ENCODE measurements at places on chromosomes 7 and 10. TPM values are rescaled to one million over a fixed set of nuclear protein-coding genes. Genes with fewer than 3 reads are reported as not detected.

GRCh38 chr7:25646726-25647413 is 418.6 kb upstream of the NPVF start:
- DNase-seq: no peak

- DNase-seq: no peak
Observed at GRCh38 chr7:142954680-142955268, 7.4 kb downstream of the KEL start.

GRCh38 chr7:46927131-46927810 is 654.6 kb downstream of the TNS3 start:
- DNase-seq: no peak

The EXOC4 gene
- total RNA-seq: 286 TPM

The SFRP4 gene
- total RNA-seq: 1.2 TPM

- no peak for DNase-seq
Observed at GRCh38 chr10:90921906-90922305, 1.0 kb upstream of the ANKRD1 start.

The NPFFR1 gene
- total RNA-seq: 1.2 TPM

- no peak for DNase-seq
Observed at GRCh38 chr10:108902619-108903285, 1020.6 kb downstream of the XPNPEP1 start.

DNA sequence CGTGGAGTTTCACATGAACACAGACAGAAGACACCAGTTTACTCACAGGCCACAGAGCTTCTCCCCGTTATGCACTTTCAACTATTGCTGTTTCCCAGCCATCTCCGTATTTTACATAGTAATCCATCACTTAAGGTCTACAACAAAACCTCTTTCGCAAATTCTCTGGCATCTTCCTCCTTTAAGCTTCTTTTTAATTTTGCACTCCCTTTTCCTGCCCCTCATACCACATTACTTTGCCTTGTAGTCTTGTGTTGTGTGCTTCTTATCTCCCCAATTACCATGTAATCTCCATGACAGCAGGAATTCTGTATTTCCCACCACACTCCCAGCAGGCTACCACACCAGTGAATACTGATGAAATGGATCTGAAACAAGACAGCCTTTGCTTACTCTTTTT is 87.3 kb downstream of the ODAD2 start:
- DNase-seq: no peak

DNA sequence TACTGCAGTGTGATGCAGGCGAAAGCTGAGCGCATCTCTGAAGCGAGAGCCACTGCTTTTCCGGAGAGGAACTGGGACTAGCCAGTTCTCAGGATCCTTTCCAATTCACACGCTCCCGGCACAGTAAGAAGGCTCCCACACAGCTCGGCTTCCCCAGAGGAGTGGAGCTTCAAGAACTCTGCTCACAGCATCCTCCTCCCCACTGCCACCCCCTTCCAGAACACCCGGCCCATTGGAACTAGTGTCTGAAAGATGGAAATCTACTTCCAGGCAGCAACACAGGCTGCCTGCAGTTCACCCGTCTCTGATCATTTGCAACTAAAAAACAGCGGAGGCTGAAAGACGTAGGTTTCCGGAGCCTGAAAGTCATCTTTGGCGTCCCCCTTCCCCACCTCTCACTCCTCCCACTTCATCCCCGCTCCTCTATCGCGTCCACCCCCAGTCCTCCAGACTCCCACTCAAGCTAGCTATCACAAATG is at the start of gene DGKB:
Gene DGKB (minus strand): TSS at position 163 of the 479 bp plus-strand sequence.
- DNase-seq: no peak

DNA sequence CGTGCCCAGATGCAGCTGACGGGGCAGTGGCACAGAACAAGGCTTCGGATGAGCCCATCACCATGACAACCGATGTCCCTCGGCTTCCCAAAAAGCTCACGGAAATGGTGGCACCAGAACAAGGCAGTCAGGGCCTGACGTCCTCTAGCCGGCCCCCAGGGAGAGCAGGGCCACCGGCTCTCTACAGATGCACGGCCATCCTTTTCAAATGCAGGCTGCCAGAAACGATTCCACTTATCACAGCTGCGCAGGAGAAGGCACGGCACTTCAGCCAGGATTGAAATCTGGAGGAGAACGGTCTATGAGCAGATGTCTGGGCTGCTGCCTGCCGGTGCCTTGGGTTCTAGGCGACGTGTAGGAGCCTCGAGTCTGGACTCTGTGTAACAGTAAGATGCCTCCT is 223.8 kb downstream of the ZMYND11 start:
- DNase-seq: peak; percentile 50

The C10orf62 gene
- not detected for total RNA-seq

DNA sequence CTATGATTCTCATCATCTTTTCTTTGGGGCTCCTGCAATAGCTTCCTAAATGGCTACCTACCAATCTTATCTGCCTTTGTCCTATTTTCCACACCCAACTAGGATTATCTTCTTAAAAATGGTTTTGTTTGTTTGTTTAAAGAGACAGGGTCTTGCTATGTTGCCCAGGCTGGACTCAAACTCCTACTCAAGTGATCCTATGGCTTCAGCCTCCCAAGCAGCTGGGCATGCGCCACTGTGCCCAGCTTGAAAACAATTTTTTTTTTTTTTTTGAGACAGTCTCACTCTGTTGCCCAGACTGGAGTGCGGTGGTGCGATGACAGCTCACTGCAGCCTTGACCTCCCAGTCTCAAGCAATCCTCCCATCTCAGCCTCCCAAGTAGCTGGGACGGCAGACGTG is 14.9 kb downstream of the DNMBP start:
- no peak for DNase-seq

The SCD gene
- total RNA-seq: 135 TPM

The AMZ1 gene
- 1.6 TPM for total RNA-seq

GRCh38 chr7:24075426-24075810 is 208.6 kb upstream of the NPY start:
- no peak for DNase-seq

The GIMAP5 gene
- total RNA-seq: 3.7 TPM

GRCh38 chr10:122213766-122214165 is 57.3 kb upstream of the BTBD16 start:
- peak; percentile 46 for DNase-seq

The YWHAG gene
- 404 TPM for total RNA-seq

DNA sequence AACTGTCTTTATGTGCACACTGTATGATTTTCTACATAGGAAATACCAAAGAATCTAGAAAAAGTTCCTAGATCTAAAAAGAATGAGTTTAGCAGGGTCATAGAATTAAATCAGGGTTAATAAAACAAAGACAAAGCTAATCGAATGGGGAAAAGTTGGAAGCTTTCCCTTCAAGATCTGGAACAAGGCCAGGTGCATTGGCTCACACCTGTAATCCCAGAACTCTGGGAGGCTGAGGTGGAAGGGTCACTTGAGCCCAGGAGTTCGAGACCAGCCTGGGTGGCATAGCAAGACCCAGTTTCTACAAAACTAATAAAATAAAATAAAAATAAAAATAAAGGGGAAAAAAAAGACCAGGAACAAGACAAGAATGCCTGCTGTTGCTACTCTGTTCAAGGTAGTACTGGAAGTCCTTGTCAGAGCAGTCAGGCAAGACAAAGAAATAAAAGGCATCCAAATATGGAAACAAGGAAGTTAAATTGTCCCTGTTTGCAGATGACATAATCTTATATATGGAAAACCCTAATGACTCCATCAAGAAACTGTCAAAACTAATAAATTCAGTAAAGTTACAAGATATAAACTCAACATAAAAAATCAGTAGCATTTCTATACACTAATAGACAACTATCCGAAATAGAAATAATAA is 76.1 kb upstream of the RHEB start:
- no peak for DNase-seq

The GPR15LG gene
- total RNA-seq: not detected

DNA sequence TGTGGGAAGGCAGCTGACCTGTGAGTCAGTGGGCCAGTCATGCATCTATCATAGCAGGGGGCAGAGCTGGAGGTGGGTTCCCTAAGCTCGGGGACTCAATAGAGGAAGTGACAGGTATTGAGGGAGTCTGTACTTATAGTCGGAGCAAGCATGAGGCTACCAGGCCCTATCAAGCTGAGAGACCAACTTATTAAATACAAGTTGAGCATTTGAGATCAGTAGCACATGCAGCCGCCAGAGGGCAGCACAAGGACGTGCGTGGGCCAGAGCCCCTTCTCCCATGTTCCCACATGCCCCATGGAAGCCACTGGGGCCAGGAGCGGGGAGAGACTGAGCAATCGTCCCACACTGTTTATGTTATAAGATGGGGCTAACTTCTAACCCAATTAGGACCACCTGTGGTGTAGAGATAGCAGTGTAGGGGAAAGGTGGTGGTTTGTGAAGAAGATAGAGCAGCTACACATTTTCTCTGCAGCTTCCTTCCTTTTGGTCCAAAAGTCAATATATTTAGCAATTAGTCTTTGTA is 13.0 kb upstream of the STK31 start:
- no peak for DNase-seq

The RARRES2 gene
- total RNA-seq: 6.9 TPM

The TBXAS1 gene
- total RNA-seq: 2.9 TPM

- DNase-seq: no peak
Observed at GRCh38 chr7:68031180-68031943, 1034.7 kb downstream of the TYW1 start.

DNA sequence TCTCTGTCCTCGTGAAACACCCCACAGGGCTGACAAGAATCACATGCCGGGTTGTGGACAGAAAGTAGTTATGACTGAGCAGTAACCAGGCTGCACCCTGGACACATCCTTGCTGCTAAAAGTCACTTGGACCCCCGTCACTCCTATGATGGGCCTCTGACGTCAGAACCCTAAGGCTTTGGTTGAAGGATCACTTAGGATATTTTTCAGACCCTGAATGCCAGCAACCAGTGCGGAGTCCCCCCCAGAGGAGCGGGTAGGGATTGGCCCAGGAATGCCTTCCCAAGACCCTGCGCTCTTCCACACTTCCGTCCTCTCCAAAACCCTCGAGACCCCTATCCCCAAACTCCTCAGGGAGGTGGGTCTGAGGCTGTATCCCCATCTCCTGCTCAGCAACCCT is 52.1 kb downstream of the CFAP46 start:
- no peak for DNase-seq

GRCh38 chr10:16799621-16800020 is 17.6 kb downstream of the RSU1 start:
- DNase-seq: no peak

DNA sequence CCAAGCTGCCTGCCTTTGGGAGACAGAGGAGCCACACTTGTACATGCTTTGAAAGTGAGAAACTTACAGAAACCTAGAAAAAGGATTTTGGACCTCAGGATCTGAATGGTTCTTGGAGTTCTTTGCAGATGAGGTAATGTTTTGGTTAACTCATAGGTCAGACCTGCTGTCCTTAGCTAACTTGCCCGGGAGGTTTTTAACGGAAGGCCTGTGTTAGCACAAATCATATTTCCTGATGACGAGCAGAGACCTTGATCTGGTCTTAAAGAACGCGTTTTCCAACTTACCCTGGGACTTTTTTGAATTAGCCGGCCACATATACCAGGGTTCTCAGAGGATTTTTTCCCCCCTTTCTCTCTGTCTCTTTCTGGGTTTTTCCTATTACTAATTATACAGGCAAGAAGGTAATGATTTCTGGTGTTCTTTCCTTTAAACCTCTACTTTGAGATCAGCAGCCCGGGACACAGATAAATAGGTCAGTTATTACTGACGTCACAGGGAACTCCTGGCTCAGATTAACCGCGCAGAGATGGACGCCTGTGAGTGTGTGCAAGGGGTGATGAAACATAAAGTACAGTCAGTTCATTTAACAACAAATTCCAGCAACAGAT is 101.7 kb upstream of the KLF6 start:
- no peak for DNase-seq

DNA sequence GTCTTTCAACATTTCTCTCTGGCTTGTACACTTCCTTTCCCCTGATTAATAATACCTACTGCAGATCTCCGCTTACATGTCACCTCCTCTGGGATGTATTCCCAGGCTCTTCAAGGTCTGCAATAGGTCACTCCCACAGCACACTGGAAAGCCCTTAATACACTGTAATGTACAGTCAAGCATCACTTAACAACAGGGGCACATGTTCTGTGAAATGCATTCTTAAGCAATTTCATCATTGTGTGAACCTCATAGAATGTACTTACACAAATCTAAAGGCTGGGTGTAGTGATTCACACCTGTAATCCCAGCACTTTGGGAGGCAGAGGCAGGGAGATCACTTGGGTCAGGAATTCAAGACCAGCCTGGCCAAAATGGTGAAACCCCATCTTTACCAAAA is 1.9 kb downstream of the COX15 start:
- DNase-seq: no peak

DNA sequence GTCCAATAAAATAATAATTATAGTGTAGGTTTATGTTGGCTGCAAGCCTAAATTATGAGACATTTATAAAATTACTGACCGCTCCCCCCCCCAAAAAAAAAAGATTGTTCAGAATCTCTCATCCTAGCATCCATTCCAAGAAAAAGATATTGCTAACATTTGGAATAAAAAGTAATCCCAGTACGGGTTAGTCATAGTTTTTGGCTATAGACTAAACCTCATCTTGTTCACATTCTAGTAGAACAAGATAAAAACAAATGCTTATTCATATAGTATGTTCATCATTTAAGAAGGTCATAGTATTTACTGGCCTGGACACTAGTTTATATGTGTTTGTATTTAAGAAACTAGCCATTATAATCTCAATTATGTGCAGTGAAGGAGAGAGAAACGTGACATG is 44.0 kb downstream of the ADK start:
- no peak for DNase-seq

- DNase-seq: no peak
Observed at GRCh38 chr7:149422914-149423301, 38.0 kb downstream of the ZNF777 start.

DNA sequence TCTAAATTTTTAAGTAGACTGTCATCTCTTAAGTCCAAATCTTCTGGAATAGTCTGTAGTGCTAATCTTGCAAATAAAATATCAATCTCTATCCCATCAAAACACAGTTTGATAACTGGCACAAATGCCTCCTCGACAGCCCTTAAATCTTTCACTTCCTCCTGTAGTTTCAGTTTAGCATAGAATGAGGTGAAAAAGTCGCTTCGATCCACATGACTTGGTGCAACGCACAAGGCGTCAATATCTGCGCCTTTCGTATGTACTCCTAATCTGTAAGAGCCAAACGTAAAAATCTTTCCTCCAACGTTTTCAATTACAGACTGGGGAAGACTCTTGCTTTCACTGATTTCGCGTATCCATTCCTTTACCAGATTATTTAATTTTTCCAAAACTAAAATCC is 603 bp downstream of the PAPOLB start:
- no peak for DNase-seq

- DNase-seq: no peak
Observed at GRCh38 chr7:116464375-116464774, 35.2 kb upstream of the CAV2 start.

GRCh38 chr7:33669251-33669670 is 236.1 kb upstream of the BMPER start:
- DNase-seq: no peak

The NME8 gene
- not detected for total RNA-seq

GRCh38 chr7:12564996-12565764 is 5.3 kb upstream of the SCIN start:
- DNase-seq: no peak

GRCh38 chr10:124997771-124998623 is 56.1 kb downstream of the ZRANB1 start:
- DNase-seq: no peak

Data from frontal cortex (tissue), 4 donors.